CD4-positive, alpha-beta memory T cell (primary cell): ENCODE measurements at places on chromosomes 2 and 18.

GRCh38 chr2:134469516-134470115 lies 215.7 kb downstream of the MGAT5 start:
- DNase-seq: no peak

- no peak for DNase-seq
Observed at GRCh38 chr18:62452280-62452831, 70.5 kb upstream of the ZCCHC2 start.

DNA sequence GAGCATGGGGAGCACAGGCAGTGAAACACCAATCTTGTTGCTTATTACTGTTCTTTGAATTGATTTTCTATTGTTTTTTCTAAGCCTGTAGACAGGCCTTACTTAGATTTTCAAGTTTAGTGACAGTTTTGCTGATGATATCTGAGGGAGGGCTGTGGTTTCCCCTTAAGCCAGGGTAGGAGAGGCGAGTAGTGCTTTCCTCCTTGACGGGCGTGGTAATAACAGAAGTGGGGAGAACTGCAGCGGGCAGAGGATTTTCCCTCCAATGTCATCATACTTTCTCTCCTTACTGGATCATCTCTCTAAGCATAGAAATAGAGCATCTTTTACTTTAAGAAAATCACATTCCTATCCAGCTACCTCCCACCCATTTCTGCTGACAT lies 314.4 kb downstream of the ALK start:
- DNase-seq: no peak

GRCh38 chr2:171531291-171531690 lies 9.0 kb downstream of the CYBRD1 start:
- no peak for DNase-seq

- DNase-seq: no peak
Observed at GRCh38 chr2:178295115-178295514, 100.8 kb downstream of the OSBPL6 start.

- no peak for DNase-seq
Observed at GRCh38 chr2:132588576-132588975, 81.4 kb downstream of the LYPD1 start.

- DNase-seq: no peak
Observed at GRCh38 chr2:150425121-150425955, 62.1 kb downstream of the RND3 start.

- no peak for DNase-seq
Observed at GRCh38 chr2:145137211-145137610, 617.3 kb upstream of the ZEB2 start.

- DNase-seq: no peak
Observed at GRCh38 chr2:38500283-38500634, 102.5 kb downstream of the HNRNPLL start.

GRCh38 chr2:205989271-205990071 lies 96.5 kb downstream of the INO80D start:
- DNase-seq: no peak

GRCh38 chr2:75688196-75688595 lies 22.5 kb downstream of the GCFC2 start:
- DNase-seq: no peak

DNA sequence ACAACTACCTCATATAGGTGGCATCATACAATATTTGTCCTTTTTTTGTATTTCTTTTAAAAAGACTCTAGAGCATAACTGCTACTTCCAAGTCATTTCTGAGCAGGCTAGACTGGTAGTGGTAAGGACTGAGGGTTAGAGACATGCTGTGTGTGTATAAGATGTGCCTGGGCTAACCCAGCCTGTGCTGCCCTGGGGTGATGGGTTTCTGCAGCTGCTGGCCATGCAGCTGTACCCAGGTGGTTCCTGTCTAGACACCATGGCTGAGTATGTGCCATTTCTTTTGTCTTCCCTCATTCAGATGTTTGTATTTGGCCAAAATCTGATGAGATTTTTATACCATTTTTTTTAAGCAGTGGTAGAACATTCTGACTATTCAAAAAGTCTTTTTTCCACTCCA lies 40.0 kb downstream of the MERTK start:
- DNase-seq: no peak

DNA sequence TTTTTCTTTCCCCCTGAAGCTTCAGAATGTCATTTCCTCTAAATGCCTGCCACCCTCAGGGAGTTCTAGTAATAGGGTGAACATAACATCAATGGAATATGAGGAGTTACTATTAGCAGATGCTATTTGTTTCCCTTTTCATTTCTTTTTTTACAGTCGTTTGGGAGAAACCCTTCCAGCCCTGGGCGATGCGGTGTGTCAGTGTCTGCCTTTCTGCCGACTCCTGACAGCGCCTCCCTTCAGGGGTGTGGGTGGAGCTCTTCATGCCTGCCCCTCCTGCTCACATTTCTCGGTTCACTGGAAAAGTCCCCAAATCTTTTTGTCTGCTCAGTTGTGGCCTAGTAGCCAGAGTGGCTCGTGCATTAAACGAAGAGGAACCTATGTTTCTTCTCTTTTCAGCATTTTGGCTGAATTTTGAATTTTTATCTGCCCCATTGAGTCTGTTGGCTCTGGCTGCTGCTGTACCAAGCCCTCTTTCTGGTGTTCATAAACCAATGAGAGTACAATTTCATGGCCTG lies 72.3 kb downstream of the FMNL2 start:
- DNase-seq: no peak

DNA sequence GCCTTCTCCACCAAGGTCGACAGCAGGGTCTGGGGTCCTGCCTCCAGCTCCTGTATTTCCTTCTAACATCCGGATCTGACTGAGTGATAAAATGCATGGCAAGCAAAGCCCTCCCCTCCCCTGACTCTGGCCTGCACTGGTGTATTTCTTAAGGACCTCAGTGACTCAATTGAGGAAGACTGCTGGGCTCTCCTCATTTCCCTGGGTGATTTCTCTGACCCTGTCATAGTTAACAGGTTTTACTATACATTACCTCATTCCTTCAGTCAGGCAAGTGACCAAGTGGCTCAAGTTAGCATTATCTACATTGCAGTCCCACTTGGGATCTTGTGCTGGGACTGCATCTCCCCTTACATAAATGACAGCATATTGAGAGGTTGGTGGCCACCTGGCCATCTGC lies 38.8 kb upstream of the CCBE1 start:
- DNase-seq: no peak

- no peak for DNase-seq
Observed at GRCh38 chr2:215027779-215028178, 110.6 kb downstream of the ABCA12 start.

DNA sequence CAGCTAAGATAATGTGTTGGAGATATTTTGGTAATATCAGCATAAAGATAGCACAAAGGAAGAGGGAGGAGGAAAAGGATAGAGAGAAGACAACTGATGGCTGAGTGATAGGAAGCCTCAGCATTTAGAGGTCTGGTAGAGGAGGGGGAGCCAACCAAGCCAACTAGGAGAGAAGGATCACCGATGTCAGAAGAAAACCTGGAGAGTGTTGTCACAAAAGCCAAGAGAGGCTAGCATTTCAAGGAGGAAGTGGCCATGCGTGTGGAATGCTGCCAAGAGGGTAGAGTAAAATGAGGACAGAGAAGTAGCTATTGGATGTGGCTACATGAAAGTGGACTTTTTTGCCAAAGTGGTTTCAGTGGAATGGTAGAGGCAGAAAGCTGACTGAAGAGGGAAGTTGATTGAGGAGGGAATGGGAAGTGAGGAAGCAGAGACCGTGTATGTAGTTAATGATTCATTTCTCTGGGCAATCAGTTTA lies 34.3 kb downstream of the LCLAT1 start:
- DNase-seq: no peak

- DNase-seq: no peak
Observed at GRCh38 chr2:165561516-165561915, 92.0 kb downstream of the CSRNP3 start.

DNA sequence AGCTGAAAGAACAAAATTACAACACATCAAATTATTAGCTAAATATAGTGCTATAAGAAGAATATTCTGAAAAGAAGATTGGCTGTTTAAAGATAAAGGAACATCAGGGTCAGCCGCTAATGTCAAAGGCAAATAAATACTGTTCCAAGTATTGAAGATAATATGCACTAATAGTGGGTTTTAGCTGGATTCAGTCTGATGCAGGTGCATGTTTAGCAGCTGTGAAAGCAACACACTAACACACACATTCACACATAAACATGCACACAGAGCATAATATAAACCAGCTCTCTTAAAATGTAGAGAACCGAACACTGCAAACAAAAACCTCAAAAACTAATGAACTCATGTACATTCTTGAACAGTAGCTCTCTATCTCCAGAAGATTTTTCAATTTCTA lies 634.6 kb downstream of the ERBB4 start:
- DNase-seq: no peak

DNA sequence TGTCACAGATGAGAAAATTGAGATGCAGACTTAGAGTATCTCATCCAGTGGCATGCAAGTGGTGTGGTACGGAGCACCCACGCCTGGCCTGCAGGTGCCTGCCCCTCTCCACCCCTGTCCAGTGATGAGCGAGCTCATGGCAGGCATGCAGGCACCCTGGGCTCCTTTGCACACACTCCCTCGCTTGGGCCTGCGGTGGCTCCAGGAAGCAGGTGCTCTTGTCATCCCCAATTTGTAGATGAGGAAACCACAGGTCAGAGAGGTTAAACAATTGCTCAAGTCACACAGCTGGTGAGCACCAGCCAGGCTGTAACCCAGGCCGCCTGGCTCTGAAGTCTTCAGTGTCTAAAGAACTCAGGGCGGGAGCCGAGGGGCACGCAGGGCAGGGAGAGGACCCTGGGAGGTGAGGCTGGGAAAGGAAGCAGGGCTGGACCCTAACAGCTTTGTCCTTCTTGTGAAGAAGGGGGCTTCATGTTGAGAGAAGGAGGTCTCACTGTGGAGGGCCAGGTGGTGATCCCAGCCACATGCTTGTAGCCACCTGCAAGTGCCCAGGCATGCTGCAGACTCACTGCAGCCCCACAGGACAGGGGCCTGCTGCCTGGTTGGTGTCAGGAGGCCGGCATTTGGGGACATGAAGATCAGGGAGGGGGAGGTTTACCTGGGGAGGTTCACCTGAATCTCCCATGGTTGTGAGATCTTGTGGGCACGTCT lies 166.2 kb downstream of the SH3RF3 start:
- no peak for DNase-seq

DNA sequence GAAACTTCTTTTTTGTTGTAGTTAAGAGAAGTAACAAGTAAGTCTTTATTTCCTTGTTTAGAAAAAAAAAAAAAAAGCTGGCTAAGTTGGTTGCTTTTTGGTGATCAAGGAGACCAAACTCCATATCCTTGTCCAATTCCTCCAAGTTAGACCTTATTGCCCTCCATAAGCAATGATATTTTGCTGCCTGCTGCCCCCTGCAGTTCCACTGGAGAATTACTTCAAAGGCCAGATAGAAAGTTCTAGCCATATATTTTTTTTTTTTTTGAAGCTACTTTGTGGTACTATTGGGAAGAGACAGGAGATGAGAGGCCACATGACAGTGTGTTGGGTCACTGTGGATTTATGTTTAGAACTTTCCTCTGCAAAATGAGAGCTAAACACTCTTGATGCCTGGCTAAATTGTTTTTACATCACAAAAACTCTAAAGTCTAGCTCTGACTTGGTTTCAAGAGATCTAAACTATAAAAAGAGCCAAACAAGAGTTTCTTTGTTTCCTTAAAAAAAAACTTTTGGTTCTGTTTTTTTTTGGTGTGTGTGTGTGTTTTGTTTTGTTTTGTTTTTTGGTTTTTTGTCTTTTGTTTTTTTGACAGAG lies 80.7 kb upstream of the RASGRP3 start:
- no peak for DNase-seq

GRCh38 chr2:236517251-236518031 lies 52.2 kb upstream of the ACKR3 start:
- DNase-seq: no peak

- DNase-seq: no peak
Observed at GRCh38 chr2:138670734-138671133, 109.5 kb downstream of the NXPH2 start.

DNA sequence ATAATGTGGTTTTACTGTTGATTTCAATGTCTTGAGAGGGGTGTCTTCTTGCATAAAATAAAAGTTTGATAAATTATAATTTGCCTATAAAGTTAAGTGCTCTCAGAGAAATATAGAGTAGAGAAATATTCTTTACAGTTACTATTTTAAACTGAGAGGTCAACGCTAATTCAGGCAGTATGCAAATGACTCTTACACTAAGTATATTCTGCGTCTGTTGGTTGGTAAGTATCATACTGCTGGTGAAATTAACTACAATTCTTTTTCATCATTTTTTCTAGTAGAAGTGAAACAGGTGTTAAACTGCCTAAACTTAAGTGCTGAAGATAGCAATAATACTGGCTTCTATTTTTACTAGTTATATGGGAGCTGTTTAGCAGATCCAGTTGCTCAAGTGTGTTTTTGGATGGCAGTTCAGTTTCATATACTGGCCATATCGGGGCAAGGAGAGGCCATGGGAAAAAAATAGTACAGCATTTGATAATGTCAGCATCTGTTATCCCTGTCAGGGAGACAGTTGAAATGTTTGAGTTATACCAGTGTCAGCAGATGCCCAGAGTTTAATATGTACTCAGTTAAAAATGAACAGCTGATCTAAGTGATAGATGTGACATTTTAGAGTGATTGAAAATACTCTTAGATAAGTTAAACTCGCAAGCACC lies 86.2 kb downstream of the MIB1 start:
- no peak for DNase-seq

DNA sequence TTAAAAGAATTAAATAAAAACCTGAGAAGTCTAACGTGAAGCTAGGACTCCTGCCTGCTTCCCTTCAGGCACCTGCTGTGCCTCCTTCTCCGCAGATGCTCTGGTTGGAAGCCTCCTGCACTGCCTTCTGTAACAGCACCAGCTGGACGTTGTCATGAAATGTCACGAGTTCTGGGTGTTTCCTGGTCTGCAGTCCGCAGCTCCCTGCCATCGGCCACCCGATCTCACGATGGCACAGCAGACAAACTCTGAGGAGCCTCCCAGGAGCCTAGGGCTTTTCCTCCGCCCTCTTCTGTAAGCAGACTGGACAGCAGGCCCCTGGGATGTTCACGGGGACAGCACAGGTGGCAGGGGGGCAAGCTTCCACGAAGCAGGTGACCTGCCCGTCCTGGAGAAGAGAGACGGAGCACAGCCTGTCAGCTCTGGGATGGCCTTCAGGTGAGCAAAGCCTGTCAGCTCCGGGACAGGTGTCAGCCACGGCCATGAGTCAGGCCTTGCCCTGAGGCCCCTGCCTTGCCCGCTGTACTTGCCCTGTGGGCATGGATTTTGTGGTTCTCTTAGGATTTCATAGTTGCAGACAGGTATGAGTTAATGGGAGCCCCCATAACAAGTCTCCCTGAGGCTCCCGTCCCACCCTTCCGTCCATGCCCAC lies 110.3 kb downstream of the PXDN start:
- no peak for DNase-seq

- DNase-seq: peak; percentile 33
Observed at GRCh38 chr18:12744103-12744502, 41.3 kb downstream of the PSMG2 start.

GRCh38 chr18:57561728-57562423 lies 24.6 kb downstream of the FECH start:
- no peak for DNase-seq

DNA sequence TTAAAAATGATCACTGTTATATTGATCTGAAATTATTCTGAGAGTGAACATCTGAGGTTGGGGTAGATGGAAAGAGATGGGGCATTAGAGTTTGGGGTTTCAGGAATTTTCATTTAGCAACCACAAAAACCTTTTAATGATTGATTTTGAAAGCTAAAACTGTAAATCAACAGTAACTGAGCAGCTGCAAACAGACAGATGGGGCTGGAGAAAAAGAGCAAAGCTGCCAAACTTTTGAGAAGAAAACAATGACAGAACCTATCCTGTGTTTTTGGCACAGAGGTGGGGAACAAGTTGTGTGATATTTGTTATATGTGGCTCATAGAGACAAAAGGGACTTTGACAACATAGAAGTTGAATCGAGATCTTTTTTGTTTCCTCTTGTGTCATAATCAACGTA lies 415.8 kb upstream of the DSEL start:
- DNase-seq: no peak

GRCh38 chr18:14941792-14942191 lies 193.8 kb downstream of the ANKRD30B start:
- DNase-seq: no peak
